ENCODE measurements at places on chromosomes 16 and 17. TPM values are rescaled to one million over a fixed set of nuclear protein-coding genes. Genes with fewer than 3 reads are reported as not detected.

Gene MT4
- polyA plus RNA-seq = not detected

Gene PGAP3
- polyA plus RNA-seq = 17.2 TPM

- H3K27ac ChIP-seq = no peak overlapping the region
- peaks cover 15% of the 10 kb centered on the region for H3K36me3 ChIP-seq
- no peaks in the 10 kb centered on the region for H3K27me3 ChIP-seq
- DNase-seq = no peak
- no peak overlapping the region for H3K4me3 ChIP-seq
Observed at GRCh38 chr16:72810480-72810879, 237.4 kb downstream of the ZFHX3 start.

GRCh38 chr16:55072976-55073375, 142.3 kb downstream of the IRX5 start:
- H3K36me3 ChIP-seq = no peaks in the 10 kb centered on the region
- H3K27me3 ChIP-seq = no peaks in the 10 kb centered on the region
- no peak overlapping the region for H3K4me3 ChIP-seq
- peaks cover 4% of the 10 kb centered on the region for H3K4me1 ChIP-seq

DNA sequence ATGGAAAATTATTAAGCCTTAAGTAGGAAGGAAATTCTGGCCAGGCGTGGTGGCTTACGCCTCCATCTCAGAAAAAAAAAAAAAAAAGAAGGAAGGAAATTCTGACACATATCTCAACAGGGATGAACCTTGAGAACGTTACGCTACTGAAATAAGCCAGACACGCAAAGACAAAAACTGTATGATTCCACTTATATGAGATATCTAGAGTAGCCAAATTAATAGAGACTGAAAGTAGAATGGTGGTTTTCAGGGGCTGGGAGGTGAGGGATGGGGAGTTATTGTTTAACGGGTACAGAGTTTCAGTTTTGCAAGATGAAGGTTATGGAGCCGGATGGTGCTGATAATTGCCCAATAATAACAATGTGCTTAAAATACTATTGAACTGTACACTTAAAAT, 16.2 kb upstream of the HNF1B start:
- no peak overlapping the region for H3K27ac ChIP-seq
- no peaks in the 10 kb centered on the region for H3K36me3 ChIP-seq
- no peak overlapping the region for H3K4me3 ChIP-seq
- no peak for DNase-seq
- H3K27me3 ChIP-seq = peaks cover 12% of the 10 kb centered on the region

DNA sequence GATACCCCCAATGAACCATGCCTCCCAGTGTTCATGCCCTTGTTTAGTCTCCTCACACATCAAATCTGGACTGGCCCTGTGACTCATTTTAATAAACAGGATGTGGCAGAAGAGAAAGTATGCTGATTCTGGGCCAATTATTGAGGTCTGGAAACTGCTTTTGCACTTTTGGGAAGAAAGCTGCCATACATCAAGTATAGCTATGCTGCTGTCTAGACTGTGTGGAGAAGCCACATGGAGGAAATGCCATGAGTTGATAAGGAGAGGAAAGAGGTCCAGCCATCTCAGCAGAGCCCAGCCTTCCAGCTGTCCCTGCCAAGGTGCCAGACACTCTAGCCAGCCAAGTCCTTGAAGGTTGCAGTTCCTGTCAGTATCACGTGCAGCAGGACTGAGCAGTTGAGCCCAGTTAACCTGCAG, 16.7 kb downstream of the RPRML start:
- no peak for DNase-seq
- H3K36me3 ChIP-seq = no peaks in the 10 kb centered on the region
- no peaks in the 10 kb centered on the region for H3K27me3 ChIP-seq
- no peaks in the 10 kb centered on the region for H3K4me1 ChIP-seq

DNA sequence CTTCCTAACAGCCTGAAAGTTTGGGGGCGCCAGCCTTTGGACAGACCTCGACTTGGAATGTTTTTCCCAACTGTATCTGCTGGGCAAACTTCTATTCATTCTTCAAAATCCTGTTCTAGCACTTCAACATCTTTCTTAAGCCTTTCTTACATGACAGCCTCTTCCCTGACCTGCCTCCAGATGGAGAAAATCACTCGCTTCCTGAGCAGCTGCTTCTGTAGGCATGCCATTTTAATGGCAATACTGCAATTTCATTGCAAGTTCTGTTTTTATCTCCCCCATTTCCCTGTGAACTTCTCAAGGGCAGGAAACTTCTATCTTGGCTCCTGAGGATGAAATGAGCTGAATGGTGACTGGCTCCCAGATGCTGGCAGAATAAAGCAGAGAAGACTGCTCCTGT, 128.8 kb upstream of the ASIC2 start:
- peak; percentile 1 for DNase-seq
- H3K36me3 ChIP-seq = no peaks in the 10 kb centered on the region
- H3K27me3 ChIP-seq = no peaks in the 10 kb centered on the region
- H3K4me1 ChIP-seq = no peaks in the 10 kb centered on the region
- H3K27ac ChIP-seq = no peak overlapping the region

GRCh38 chr17:15920758-15921239, 24.1 kb upstream of the ADORA2B start:
- H3K36me3 ChIP-seq = no peaks in the 10 kb centered on the region
- peaks cover 12% of the 10 kb centered on the region for H3K27me3 ChIP-seq
- no peak overlapping the region for H3K4me3 ChIP-seq

All from muscle of leg (tissue), 16 donors.